ENCODE measurements at places on chromosomes 5 and 9.

DNA sequence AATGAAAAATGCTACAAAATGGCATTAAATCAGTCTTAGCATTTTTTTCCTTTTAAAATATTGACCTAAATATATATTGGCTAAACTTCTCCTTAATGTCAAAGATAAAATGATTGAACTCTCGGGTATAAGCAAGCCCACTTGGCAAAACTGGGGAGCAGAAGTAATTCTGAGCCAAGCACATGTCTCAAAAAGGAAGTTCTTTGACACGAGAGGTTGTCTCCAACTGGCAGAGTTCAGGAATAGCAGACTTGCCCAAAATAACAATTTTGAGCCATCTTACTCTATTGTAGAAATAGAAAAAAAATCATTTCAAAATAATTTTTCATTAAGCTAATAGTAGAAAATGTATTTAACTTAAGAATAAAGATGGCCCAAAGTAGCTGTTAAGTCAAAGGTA lies 10.4 kb upstream of the MLLT3 start:
- no peak for DNase-seq

- DNase-seq = no peak
These were observed 36.6 kb downstream of the NREP start for GRCh38 chr5:111720333-111720890.

DNA sequence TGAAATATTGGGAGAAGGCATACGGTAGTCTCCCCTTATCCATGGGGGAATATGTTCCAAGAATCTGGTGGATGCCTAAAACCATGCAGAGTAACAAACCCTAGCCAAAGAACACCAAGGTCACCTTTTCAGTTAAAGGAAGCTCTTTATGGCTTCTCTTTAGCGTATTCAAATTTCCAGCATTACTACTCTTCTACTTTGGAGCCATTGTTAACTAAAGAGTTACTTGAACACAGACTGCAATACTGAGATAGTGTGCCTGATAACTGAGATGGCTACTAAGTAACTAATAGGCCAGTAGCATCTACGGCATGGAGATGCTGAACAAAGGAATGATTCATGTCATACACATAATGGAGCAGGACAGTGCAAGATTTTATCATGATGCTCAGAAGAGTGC lies 84.5 kb upstream of the SPEF2 start:
- DNase-seq = no peak

DNA sequence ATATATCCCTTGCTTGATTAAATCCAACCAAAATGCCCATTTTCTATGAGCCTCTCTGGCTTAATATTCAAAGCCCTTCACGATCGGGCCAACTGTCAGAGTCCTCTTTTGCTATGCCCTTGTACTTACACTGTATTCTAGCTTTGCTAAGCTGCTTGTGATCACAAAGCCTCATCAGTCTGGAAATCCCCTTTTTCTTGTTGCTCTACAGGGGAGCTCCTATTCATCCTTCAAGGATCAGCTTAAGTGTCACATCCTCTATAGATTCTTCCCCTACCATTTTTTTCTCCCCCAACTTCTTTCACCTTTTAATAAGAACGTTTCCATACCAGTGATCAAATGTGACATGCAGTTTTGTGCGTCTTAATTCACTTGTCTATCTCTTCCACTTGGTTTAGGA lies 450.4 kb upstream of the CHD1 start:
- no peak for DNase-seq

DNA sequence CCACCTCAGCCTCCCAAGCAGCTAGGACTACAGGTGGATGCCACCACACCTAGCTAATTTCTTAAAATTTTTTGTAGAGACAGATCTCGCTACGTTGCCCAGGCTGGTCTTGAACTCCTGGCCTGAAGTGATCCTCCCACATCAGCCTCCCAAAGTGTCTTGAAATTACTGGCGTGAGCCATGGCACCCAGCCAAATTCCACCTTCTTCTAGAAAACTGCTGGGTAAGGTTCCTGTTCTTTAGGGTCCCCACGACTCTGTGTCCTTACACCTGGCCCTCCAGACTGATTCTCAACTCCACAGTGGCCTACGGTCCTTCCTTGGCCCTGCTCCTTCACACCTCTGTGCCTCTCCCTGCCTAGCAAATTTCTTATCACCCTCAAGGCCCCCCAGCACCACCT lies 1.9 kb downstream of the MAPK9 start:
- no peak for DNase-seq

DNA sequence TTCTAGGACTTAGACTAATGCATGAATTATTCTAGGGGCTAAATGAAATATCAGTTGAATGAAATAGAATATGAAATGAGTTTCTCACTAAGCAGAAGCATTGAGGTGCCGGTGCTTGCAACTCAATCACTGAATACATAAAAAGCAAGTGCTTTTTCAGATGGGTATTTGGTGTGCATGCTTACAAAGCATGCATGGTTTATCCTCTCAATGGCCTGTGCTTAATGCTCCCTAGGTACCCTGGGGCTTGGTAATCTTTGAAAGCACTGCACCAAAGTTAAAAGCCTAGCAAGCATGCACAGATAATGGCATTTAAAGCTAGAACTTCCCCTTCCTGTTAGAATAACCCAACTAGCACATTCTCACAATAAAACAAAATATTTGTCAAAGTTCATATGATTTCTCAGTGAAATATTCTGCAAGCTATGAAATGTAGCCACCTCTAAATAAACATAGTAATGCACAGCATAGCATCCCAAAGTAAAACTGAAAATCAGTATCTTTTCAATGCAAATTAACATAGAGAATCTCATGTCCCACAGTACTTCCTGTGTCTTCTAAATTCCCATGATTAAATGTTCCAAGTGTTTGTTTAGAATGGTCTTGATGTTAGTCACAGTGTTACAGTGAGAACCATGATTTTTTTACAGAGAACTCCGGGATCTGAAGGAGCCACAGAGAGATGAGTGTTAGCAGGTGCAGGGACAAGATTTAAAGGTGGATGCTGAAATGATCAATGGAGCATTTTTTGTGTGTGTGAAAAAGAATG lies 143.4 kb upstream of the CDH6 start:
- no peak for DNase-seq

DNA sequence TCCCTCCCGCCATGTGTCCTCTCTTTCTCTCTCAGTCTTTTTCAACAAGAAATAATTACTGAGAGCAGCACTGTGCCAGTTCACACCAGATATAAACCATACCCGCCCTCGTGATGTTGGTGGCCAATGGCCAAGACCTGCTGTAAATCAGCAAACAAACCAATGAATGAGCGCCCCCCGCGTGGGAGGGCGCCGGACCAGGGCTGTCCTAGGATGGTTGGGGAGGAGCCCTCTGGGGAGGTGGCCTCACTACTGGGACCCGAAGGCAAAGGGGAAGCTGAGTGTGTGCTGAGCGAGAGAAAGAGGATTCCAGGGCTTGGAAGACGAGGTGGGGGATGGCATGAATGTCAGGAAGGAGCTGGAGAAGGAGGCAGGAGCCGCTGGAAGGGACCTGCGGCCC lies 51.2 kb upstream of the BARHL1 start:
- DNase-seq = no peak

GRCh38 chr5:135211083-135211790 lies 177.2 kb upstream of the PITX1 start:
- no peak for DNase-seq

GRCh38 chr9:133268335-133269056 lies 6.5 kb downstream of the ABO start:
- DNase-seq = no peak

DNA sequence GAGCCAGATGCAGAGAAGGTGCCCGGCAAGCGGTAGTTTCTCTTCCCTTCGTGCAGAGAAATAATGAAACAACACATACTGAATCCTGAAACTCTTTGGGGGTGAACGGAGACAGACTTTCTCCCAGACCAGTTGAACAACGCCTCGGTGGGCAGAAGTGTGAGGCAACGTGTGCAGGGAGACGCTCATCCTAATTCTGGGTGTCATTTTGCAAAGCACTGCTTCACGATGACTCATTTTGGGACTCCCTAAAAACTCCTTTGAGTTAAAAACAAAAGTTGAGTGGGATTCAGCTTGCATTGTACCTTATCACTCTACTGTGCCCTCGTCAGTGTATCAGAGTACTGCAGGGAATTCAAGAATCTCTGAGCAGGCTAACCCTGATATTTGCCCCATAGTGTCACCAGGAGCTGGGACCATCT lies 3.5 kb upstream of the NEK6 start:
- DNase-seq = no peak

DNA sequence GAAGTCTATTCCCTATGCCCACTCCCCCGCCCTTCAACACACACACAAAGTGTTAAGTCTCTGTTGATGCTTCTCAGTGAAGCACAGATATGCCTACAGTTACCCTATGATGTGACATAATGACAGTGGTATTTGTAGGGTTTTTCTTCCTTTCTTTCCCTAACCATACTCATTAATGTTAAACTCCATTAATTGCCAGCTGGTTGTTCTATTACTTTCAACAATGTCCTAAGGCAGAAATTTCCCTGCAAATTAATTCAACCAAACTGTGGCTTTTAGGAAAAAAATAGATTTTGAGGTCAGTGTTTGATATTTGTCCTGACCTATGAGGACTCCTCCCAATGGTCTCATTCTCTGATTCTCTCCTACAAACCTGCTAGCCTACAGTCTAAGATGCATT lies 38.2 kb upstream of the SLCO6A1 start:
- no peak for DNase-seq

DNA sequence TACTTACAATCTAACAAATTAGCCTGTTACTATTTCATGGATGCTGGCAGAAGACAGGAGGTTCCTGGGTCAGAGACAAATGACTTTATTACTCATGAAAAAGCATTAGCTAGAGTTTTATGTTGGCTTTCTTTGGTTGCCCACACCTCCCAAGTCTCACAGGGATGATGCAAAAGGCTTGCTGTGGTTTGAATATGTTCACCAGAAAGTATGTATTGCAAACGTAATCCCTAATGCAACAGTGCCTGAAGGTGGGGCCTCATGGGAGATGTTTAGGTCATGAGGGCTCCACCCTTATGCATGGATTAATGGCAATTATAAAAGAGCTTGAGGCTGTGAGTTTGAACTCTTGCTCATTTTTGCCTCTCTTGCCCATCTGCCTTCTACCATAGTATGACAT lies 28.5 kb downstream of the DPYSL3 start:
- DNase-seq = no peak

Measured in CD4-positive, alpha-beta T cell treated with Interleukin-4 for 1 hour (primary cell).